ENCODE measurements at places on chromosomes 7 and 10.

GRCh38 chr10:60035984-60036383 is 129.6 kb upstream of the CCDC6 start:
- DNase-seq: no peak

DNA sequence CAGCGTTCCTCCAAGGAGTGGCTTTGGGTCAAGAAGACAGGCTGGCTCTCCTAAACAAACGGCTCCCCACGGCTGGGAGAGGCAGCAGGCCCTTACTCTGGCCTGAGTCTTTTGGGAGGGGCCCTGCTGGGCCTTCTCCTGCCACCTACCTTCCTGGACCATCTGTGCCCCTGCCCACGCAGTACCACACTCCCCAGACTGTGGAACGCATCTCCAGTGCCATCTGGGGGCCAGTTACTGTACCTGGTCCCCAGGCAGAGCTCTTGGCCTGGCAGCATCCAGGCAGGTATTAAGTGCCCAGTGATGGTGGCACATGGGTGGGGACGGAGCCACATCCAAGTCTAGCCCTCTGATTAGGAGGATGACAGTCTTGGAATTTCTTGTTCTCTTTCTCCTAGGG is 14.4 kb downstream of the ALKBH4 start:
- DNase-seq: peak; percentile 66

- DNase-seq: no peak
Measured at GRCh38 chr7:48251766-48252165, 80.5 kb downstream of the ABCA13 start.

DNA sequence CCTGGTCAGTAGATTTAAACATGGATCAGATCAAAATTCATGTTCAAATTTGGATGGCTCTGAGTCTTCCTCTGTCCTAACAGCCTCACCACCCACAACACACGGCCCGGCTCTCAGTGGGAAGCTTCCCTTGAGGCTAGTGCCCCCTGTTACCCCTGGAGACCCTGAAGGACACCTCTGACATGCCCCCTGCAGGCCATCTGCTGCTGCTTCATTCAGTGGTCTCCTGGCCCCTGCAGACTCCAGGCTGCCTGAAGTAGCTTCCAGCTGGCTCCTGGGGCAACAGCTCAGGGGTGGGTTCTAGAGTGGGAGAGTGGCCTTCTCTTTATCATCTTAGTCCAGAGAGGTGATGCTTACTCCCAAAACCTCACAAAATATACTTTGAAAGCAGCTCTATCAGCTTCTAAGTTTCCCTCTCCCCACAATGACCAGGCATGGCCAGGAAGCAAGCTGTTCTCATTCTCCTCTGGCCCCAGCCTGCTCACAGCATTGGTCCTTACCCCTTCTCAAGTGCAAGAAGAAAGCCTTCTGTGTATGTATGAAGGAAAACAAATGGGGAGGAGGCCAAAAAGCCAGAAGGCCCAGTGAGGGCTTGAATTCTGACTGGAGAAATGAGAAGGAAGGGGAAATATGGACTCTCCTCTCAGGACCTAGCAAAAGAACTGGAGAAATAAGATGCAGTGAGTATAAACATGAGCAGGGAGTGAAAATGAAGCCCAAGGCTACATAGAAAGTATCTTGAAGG is 189.6 kb upstream of the INHBA start:
- no peak for DNase-seq

GRCh38 chr7:31683445-31684225 is 3.4 kb upstream of the PPP1R17 start:
- no peak for DNase-seq

GRCh38 chr7:106196460-106197021 is 84.4 kb upstream of the SYPL1 start:
- DNase-seq: peak; percentile 71

DNA sequence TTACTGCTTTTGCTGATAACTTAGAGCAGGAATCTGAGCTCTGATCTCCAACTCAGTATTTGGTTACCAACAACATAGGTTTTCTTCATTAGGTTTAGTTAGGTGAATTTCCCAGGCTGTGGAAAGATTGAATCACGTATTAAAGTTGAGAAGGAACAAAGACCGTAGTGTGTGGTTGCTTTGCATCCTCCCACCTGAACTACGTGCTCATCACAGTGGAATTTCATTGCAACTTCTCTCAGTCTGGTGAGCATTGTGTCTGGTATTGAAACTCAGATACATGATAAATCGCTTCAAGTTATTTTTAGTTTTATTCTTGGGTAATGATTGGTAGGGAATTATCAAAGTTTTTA is 139.4 kb upstream of the AKR1E2 start:
- no peak for DNase-seq

DNA sequence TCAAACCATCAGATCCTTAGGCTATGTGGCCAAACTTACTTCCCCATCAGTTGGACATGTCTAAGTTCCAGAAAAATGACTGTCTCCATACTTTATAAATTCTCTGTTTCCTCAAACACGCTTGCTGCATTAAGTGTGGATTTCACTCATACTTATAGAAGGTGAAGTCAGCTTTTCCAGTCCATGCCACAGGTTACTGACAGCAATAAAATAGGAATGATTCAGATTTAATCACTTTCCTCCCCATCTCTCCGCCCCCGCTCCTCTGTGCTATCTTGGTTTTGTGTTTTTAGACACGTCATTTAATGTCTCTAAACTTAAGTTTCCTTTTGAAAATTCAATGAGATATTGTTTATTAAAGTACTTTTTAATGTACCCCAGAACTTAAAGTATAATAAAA is 1098.0 kb upstream of the C7orf33 start:
- DNase-seq: no peak

- DNase-seq: no peak
Measured at GRCh38 chr10:64040781-64041180, 519.6 kb downstream of the REEP3 start.

DNA sequence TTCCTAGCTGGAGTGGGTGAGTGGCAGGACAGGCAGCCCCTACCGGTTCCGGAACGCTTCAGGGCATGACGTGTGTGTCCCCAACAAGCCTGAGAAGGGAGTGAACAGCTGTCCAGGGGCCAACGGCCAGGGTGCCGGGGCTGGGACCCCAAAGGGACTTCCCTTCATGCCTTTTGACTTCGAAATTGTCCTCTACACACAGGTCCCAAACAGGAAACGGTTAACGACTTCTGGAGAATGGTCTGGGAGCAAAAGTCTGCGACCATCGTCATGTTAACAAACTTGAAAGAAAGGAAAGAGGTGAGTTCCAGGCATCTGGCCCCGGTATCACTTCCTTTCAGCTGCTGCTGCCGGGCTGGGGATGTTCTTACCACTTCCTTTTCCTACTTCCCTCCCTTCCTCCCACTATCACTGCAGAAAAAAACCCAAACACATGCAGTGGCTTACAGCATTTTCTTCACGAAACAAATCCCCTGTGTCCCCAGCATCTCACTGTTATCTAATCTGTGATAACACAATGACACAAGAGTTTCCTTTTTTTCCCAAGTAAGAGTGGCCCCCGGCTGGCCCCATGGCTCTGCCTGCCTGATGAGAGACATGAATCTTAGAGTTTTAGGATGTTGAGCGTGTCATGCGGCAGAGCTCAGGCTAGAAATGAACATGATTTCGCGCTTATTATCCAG is 63.2 kb downstream of the MKI67 start:
- no peak for DNase-seq

DNA sequence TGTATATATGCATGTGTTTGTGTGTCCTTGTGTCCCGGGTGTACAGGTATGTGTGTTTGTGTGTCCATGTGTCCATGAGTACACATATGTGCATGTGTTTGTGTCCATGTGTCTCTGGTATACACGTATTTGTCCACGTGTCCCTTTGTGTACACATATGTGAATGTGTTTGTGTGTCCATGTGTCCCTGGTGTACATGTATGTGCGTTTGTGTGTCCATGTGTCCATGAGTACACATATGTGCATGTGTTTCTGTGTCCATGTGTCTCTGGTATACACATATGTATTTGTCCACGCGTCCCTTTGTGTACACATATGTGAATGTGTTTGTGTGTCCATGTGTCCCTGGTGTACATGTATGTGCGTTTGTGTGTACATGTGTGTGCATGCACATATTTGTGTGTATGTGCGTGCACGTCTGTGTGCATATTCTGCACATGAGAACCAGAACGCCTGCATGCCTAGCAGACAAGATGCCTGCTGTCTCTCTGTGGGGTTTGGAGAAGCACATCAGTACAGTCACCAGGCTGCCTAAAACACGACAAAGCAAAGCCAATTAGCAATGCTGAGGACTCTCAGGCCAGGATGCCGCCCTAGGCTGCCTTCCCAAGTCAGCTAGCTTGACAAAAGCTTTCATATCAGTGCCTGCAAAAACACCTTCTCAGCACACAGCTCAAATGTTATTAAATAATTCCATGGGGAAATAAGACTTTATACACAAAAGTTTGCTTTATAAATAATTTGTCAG is 327.8 kb downstream of the PTPRN2 start:
- DNase-seq: no peak

DNA sequence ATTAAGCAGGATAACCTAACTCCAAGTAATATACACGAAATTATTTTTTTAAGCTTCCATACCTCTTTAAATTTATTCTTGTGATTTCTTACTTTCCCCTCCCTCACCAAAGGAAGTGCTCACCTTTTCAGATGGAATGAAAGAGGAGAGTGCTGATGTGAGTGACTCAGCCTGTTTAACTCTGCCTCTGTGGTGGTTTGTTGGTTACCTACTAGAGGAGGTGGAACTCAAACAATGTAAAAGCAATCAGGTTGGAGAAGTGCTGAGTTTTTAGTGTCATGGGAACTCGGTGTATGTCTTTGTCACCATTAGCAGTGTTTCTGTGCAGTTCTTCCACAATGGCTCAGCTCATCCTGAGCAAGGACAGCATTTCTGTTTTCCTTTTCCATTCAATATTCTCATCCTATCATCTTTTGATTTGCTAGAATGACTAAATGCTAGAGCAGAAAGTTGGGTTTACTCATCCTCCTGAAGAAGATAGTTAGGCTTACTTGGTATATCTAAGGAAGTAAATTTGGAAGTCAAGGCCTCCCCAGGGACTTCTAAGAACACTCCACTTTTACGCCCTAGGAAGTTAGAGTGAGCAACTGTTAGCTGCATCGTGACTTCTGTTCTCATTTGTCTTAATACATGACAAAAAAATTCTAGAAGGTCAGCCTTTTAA is 6.0 kb downstream of the ADD3 start:
- DNase-seq: peak; percentile 75

- DNase-seq: no peak
Measured at GRCh38 chr10:118912961-118913600, 116.4 kb upstream of the NANOS1 start.

DNA sequence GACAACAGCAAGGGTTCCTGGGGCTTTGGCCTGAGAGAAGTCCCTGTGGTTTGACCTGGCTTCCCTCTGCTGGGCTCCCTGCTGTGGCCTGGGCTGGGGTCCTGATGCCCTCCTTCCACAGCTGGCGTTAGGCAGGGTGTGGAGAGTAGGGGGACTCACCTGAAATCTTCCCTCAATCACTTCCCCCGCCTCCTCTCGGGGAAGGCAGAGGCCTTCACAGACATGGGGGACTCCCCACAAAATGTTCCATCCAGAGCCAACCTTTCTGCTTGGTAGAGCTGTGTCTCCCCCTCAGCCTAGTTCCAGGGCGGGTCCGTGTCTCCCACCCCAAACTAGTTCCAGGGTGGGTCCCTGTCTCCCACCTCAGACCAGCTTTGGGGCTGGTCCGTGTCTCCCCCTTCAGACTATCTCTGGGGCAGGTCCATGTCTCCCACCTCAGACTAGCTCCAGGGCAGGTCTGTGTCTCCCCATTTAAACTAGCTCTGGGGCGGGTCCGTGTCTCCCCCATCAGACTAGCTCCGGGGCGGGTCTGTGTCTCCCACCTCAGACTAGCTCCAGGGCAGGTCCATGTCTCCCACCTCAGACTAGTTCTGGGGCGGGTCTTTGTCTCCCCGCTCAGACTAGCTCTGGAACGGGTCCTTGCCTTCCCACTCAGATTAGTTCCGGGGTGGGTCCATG is 2.2 kb downstream of the PVRIG start:
- no peak for DNase-seq

DNA sequence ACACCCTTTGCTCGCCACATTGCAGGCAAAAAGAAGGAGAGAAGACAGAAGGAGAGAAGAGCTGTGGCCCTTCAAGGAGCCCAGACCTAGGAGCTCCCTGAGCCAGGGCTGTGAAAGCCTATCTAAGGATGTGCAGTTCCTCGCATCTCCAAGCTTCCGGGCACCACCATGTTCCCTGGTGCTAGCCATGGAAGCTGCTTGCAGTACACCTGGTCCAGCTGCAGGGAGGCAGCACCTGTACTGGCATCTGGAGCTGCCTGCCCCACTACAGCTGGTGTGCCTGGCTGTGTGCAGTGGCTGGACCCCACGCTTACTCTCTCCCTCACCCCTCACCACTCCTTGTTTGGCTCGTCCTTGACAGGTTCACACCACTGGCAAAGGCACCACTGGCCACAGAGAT is 1111.8 kb upstream of the POT1 start:
- no peak for DNase-seq

DNA sequence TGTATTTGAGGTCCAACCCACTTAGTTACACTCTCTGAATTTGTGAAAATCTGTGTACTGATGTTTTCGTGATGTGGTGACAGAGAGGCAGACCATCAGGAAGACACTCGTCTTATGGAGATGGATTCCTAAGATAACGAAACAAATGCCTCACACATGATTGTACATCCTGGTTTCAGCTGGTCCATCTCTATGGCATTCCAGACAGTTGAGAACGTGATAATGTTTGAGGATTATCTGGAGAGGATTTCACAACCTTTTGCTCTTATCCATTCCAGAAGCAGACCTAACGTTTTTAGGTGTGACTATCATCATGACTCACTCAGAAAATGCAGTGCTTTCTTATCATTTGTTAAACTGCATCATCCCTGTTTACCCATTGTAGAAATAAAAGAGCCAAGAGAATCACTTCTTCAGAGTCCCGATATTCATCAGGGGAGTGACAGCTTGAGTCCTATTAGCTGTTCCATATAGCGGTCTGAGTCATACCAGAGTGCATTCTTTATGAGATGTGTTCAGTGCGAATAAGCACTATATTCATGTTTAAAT is 74.5 kb downstream of the BMPER start:
- DNase-seq: no peak

DNA sequence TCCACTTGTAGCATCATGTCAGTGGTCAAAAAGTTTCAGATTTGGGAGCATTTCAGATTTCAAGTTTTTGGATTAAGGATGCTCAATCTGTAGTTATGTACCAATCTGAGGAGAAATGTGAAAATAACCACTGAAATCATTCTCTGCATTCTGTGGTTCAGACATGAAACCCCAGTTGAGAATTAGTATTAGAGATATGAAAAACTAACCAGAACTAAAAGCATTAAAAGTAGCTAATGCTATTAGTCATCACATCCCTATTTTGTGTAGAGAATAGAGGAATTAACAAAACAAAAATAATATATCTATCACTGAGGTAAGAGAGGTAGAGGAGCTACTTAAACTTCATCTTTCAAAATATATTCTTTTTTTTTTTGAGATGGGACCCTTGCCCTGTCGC is 28.0 kb downstream of the MICU1 start:
- DNase-seq: no peak

All from DMS53 (cell line).